HCT116 (cell line): ENCODE measurements at places on chromosomes 5 and 9. TPM values are rescaled to one million over a fixed set of nuclear protein-coding genes. Genes with fewer than 3 reads are reported as not detected.

Gene FAM78A
- total RNA-seq: 3.4 TPM

DNA sequence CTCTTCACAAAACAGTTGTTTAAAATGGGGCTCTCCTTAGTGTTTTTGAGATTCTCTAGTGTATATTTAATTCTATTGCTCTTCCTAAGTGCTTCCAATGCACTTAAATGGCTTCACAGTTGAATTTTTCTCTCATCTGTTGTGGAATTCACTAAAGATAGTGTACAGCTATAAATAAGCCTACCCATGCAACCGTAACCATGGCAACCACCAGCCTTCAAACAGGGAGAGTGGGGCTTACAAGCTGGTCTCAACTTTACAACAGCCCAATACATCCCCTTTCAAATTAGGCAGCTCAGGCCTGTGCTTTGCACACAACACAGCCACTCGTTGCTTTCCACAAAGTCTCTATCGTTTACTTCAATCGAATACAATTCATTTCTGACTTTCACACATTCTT is 144.0 kb upstream of the PLPPR1 start:
- DNase-seq: no peak

Gene OR1Q1
- total RNA-seq: not detected

Gene PCDHA5
- total RNA-seq: not detected

GRCh38 chr9:114007991-114008666 is 70.0 kb downstream of the AMBP start:
- no peak for DNase-seq

Gene TNC
- total RNA-seq: 0.49 TPM

Gene GNA14
- 0.25 TPM for total RNA-seq

Gene LHX3
- not detected for total RNA-seq
